ENCODE measurements at places on chromosomes 13 and 19. TPM values are rescaled to one million over a fixed set of nuclear protein-coding genes. Genes with fewer than 3 reads are reported as not detected.

The MYO1F gene
- polyA plus RNA-seq: 6.2 TPM

The CGB1 gene
- polyA plus RNA-seq: not detected

The NOVA2 gene
- polyA plus RNA-seq: 0.31 TPM

The ZNF615 gene
- 1.7 TPM for polyA plus RNA-seq

DNA sequence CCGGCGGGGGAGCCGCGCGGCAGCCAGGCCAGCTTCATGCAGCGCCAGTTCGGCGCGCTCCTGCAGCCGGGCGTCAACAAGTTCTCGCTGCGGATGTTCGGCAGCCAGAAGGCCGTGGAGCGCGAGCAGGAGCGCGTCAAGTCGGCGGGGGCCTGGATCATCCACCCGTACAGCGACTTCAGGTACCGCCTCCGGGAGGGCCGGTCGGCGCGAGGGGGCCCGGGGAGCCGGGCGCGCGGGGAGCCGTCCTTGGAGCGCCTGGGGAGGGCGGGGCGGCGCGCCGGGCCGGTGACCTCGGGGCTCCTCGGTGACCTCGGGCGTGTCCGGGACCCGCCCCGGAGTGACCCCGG, 690 bp downstream of the HCN2 start:
- peaks cover 15% of the 10 kb centered on the region for H3K27me3 ChIP-seq
- peaks cover 7% of the 10 kb centered on the region for H3K4me1 ChIP-seq
- H3K27ac ChIP-seq: no peak overlapping the region
- DNase-seq: no peak

Data from liver (tissue), 10 donors.